Fibroblast of skin of right quadriceps (primary cell): ENCODE measurements at places on chromosomes 3 and 15.

DNA sequence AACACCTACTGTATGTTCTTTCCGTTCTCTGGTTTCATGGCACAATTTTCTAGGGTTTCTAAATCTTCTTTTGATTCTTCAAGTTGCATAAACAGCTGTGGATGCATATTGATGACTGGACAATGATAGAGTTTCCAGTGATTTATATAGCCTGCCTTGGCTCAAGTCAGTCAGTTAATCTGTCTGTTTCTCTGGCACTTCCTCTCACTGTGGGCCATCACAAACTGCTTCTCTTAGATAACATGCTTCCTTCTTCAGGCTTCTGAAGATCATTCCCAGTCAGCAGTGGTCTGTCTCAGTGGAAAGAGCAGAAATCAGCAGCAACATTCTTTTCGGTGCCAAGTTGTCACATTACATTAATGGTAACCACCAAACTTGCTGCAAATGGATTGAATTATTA is 207.2 kb downstream of the RYR3 start:
- DNase-seq: no peak

DNA sequence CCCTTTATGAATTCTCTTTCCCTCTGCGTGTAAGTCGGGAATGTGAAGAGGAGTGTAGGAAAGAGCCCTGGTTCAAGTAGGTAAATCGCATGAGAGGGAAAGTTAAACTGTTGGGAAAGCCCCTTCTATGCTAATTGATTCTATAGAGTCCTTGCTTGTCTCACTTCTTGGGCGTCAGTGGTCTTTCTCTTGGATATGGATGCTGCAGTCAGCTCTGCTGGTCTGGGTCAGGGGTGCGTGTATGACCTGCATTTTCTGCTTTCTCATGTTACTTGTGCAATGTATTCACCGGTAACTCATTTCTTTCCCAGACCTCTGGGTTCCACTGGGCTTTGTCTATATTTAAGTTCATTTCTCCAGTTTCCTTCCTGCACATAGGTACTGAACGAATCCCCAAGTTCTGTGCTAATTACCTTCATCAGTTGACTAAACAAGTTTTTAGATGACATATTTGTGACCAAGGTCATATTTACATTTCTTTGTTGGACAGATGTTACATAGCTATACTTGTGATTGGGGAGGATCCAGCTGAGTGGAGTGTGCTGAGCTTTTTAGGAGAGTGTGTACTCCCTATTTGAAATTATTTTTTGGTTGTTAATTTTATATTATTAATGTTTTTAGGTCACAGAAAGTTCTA is 1.4 kb downstream of the SETD5 start:
- peak; percentile 28 for DNase-seq

DNA sequence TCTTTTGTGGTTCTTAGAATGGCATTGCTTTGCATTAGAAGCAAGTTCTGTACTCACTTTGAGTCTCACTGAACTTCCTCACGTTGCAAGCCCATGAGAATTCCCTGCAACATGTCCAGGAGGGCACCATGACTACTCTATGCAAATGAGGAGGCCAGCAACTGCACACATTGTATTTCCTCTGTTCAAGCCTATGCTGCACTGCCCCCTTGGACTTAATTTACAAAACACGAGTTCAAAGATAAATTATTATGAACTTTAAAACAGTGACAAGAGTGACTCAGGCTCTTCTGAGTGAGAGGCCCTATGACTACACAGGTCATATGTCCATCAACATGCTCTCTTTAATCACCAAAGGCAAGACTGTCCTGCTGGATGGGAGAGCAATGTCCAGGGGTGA is 484.2 kb upstream of the ATP11B start:
- no peak for DNase-seq

- DNase-seq: no peak
Observed at GRCh38 chr3:111822804-111823203, 36.3 kb upstream of the PHLDB2 start.

DNA sequence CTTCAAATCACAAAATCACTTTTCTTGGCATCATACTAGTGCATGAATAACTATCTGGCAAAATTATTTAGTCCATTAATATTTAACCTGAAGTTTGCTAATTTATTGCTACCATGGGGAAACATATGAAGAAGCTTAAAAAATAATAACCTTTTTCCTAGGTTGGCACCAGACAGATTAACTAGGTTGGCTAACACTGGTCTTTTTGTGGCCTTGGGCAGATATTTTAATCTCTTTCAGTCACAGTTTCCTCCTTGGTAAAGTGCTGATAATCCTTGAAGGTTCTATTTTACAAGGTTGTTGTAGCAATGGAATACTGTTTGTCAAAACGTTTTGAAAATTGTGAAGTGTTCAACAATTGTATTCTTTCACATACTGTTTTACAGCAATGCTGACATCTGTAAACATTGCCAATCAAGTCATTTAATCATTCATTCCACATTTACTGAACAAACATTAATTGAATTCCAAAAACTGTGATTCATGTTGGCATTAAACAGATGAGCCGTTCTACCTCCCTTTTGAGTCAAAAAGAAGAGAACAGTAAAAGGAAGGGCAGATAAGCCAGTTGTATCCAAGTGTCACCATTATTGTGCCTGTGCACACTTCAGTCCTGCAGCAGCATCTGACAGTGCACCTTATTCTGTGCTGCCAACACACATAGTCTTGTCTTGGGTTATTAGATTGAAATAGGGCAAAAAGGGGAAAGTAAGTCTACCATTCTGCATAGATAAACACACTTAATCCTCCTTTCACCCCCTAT is 21.9 kb downstream of the EPHA6 start:
- DNase-seq: no peak

- DNase-seq: no peak
Observed at GRCh38 chr3:103851793-103852192, 1417.0 kb downstream of the ZPLD1 start.

DNA sequence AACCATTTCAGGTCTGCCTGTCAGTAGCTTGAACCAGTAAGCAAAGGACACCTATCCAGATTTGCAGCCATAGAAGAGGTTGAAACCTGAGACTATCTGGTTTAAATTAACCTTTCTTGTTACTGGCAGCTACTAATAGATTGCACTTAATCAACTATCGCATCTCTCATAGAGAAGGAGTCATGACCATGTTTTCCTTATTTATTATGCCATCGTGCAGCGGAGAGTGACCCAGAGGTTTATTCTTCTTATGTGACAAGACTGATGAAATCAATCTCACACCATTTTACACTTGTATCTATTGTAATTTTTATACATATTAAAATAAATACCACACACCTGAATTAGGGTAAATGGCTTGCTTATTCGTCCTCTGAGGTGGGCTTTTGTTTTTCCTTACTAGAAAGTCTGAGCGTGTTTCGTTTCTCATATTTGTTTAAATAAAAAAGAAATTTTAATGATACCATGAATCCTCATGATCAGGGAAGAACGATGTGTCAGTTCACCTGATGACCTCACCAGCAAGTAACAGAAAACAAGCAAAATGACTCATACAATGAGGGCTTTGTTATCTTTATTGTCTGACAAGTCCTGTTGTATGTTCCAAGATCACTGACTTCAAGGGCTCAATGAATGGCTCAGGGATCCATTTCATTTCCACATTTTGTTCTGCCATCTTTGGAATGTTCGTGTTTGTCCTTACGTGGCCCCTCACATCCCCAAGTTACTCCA is 379.5 kb upstream of the DPH6 start:
- DNase-seq: no peak

- no peak for DNase-seq
Observed at GRCh38 chr15:71348597-71348996, 233.3 kb downstream of the THSD4 start.

DNA sequence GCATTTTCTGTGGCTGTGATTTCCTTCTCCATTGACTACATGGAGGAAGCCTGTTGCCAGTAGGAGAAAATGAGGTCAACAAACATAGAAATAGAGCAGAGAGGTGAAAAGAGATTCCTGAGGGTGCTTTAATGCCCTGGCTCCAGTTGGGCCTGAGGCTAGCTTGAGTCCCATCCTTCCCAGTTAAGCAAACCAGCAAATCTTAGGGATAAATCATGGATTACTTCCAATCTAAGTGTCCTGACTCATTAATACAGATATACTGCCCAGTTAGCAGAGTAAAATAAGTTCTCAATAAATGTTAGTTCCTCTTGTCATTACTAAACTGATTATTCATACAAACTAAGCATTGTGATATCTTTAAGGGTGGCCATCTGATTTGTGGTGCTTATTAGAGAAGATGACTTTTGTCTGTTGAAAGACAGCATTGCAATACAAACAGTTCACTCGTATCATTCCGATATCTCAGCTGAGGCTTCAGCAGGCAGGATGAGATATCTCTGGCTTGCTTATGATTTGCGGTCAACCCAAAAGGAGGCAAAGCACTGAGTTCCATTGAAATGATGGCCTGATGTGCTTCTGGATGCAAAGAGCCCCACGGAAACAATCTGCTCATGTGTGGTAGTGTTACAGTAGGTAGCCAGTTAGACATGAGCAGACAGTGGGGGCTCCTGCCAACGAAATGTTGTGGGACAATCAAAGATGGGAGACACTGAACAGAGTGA is 6.6 kb upstream of the STARD5 start:
- DNase-seq: no peak

DNA sequence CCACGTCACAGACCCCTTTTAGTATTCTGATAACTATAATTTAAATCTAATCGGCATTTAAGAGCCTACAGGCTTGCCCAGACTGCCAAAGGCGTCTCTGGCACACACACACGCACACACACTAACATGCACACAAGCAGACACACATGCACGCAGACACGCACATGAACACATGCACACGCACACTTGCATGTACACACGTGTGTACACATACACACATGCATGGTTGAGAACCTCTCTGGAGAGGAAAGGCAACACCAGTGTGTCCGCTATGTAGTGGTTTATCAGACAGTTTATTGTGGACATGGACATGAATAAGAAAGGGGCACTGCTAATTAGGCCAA is 102.1 kb downstream of the FBLN2 start:
- no peak for DNase-seq

DNA sequence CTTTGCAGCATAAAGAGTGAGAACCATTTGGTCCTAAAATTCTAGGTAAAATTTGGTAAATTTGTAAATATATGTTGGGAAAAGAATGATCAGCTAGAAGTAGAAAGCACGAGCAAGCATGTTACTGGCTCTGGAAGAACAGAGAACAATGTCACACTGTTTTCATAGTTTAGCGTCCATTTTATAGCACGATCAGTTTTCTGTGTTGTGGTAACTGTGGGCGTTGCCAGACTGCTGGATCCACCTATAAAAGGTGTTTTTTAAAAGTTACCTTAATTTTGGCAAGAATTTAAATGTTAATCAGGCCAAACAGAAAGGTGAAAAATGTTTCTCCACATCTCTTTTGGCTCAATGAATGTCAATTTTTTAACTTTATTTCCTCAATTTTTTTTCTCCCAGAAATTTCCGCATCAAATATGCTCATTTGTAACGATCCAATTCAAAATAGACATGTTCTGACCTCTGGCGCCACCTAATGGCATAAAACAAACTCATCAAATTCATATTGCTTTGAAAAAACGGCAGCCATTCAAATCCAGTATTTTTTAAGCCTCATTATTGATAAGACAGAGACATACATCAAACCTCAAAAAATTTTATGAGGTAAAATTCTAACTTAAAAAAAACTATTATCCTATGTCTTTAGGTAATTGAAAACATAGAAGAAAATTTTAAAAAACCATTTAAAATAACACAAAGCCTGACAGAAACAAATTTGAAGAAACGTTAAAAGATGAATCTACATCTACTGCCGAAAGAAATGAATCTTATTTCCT is 5.5 kb upstream of the GP5 start:
- peak; percentile 59 for DNase-seq
